HL-60 (cell line): ENCODE measurements at places on chromosomes 2 and 18.

DNA sequence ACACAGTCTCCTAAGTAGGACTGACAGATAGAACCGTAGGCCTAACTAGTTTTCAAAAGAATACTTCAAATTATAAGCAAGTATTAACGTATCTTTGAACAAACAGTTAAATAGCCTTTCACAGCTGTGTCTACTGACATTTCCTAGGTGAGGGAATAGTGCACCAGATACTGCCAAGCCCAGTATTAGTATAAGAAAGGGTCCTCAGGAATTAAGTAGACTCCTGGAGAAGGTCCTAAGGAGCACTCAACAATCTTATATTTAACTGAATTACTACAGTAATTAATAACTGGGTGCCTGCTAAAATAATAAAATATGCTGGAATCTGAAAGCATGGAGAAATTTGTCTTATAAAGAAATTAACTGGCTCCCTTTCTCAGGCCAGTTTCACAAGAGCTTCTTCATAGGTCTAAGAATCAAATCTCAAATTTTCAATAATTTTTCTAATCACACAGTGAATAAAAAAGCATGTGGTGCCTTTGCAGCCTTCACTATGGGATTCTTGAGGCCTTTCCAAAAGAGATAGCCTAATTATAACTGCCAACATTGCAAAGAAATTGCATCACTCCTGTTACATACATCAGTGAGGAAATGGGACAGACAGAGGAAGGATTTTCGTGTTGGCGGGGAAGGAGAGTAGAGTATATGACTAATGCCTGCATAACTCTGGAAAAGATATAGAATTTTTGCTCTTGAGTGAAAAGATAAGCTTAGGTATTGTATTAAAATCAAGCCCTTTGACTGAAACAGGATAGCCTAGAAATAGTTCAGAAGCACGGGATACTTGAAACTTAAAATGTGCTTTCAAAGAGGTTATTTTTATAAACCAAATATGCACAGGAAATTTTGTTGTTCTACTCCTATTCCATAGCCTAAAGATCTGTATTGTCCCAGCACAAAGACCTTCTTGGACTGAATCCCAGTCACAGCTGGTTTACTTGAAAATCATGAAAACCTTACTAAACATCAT is 228.6 kb upstream of the STK17B start:
- peak; percentile 25 for DNase-seq

DNA sequence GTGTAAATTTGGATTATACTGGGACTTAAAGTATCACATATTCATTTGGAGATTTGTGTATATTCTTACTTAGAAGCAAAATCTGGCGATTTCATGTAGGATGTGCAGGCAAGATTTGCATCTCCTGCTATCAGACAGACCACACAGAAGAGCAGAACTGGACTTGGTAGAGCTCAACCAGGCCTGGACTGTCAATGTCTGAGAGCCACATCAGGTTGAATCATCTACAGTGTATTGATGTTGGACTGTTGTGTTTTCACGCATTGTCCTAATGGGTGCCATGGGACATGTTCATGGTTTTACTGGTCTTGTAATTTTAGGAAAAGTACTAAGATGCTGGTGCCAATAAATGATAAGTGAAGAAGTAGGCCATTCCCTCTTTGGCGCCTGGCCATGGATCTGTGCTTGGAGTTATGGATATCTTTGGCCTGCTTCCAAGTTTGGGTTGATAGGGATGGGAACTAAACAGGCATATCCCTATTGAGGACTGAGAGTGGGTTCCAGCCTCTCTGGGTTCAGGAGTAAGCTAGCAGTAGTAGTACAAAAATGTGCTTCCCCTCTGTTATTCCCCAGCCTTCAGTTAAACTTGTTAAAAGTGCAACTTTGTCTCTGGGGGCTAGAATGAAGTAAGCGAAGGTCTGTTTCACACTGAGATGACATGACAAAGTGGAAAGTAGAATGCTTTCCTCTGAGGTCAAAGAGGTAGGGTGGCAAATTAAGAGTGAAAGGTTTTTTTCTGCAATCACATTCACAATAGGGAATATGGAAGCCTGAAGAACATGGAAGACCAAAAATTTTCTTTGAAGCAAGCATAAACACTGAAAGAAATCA is 49.2 kb upstream of the NEMP2 start:
- DNase-seq: no peak

GRCh38 chr2:45626387-45627221 is 15.5 kb upstream of the SRBD1 start:
- peak; percentile 7 for DNase-seq

DNA sequence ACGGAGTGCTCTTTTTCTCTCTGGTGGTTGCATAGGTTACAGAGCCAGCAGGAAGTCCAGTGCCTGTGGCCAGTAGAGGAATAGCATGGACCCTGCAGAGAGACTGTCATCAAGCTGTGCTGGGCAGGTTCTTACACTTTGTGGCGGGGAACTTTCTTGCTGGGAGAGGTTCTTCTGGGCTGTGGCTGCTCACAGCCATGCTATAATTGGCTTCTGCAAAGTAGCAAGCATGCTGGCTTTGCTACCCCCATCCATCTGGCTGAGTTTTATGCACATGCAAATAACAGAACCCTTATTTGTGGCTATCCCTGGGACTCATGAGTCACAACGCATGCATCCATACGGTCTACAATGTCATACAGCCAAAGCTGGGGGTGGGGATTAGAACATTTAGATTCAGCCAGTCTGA is 68.9 kb downstream of the PLCL1 start:
- DNase-seq: no peak

DNA sequence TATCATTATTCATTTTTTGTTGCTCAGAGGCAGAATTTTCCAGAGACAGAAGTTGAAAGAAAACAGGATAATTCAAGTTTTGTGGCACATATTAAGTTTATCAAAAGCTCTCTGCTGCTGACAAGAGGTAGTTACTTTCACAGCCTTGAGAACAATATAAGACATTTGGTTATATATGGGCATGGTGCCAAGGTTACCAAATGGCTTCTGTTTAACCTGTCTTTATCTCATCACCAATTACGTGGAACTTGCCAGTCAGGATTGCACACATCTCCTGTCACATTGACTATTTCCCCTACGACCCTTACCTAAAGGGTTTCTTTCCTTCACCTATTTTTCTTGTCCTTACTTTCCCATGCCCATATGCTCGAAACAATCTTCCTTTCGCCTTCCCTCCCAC is 35.9 kb downstream of the KLF7 start:
- DNase-seq: no peak
